Activated CD8-positive, alpha-beta memory T cell treated with anti-CD3 and anti-CD28 coated beads, Interleukin-2, amount 10 ng/mL, durations not matched to agents 7 days and 5 days (primary cell): ENCODE measurements at places on chromosomes 7 and 10. TPM values are rescaled to one million over a fixed set of nuclear protein-coding genes. Genes with fewer than 3 reads are reported as not detected.

- DNase-seq: no peak
- no peaks in the 10 kb centered on the region for H3K36me3 ChIP-seq
- H3K4me1 ChIP-seq: peaks cover 4% of the 10 kb centered on the region
- peaks cover 14% of the 10 kb centered on the region for H3K27me3 ChIP-seq
These were observed 16.4 kb downstream of the HOXA1 start for GRCh38 chr7:27079234-27079975.

- H3K4me1 ChIP-seq: peaks cover 4% of the 10 kb centered on the region
- no peaks in the 10 kb centered on the region for H3K27me3 ChIP-seq
- H3K4me3 ChIP-seq: no peak overlapping the region
- peaks cover 22% of the 10 kb centered on the region for H3K36me3 ChIP-seq
- DNase-seq: no peak
These were observed 23.5 kb upstream of the GPR146 start for GRCh38 chr7:1020849-1021251.

DNA sequence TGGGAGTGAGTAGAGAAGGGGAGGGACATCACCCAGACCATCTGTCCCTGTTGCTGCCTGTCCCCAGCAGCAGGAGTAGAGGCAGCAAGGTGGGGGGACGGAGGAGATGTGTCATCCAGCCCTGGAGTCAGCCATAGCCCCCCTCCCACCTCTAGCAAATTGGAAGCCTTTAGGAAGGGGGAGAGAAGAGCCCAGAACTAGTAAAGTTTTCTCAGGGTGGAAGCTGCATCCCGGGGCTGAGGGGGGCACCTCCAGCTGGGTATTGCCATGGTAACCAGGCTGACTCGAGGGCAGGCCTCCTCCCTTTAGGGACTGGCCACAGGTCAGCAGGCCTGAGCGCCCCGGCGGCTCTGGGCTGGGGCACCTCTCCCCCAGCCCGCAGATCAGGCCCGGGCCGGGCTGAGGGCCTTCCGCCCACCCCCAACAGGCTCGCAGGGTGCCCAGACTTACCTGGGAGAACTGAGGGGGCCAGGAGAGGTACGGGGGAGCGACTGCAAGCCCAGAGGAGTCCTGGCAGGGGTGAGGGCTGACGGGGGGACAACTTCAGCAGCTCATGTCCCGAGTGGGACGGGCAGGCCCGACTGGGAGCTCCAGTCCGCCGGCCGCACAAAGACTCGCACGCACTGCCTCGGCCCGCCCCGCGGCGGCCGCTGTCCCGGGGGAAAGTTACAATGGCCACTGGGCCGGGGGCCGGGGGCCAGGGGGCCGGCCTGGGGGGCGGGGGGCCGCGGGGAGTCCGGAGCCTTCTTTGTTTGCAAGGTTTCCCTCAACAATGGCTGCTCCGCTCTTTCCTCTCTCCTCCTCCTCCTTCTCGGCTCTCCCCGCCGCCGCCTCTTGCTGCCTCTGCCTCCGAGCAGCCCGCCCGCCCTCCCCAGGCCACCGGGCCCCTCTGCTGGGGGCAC, 6.0 kb downstream of the LDB1 start:
- peak; percentile 47 for DNase-seq
- H3K4me1 ChIP-seq: peaks cover 58% of the 10 kb centered on the region
- H3K27me3 ChIP-seq: no peaks in the 10 kb centered on the region
- H3K36me3 ChIP-seq: peaks cover 18% of the 10 kb centered on the region
- peak overlapping the region; percentile 91 for H3K4me3 ChIP-seq

- H3K36me3 ChIP-seq: peaks cover 3% of the 10 kb centered on the region
- no peak for DNase-seq
- peaks cover 39% of the 10 kb centered on the region for H3K27me3 ChIP-seq
- H3K4me3 ChIP-seq: no peak overlapping the region
- no peaks in the 10 kb centered on the region for H3K4me1 ChIP-seq
These were observed 895 bp downstream of the VSTM2A start for GRCh38 chr7:54543051-54543488.

GRCh38 chr7:138752518-138753149, 45.2 kb upstream of the TMEM213 start:
- DNase-seq: peak; percentile 97
- H3K27ac ChIP-seq: peak overlapping the region; percentile 86
- peak overlapping the region; percentile 16 for H3K4me3 ChIP-seq

DNA sequence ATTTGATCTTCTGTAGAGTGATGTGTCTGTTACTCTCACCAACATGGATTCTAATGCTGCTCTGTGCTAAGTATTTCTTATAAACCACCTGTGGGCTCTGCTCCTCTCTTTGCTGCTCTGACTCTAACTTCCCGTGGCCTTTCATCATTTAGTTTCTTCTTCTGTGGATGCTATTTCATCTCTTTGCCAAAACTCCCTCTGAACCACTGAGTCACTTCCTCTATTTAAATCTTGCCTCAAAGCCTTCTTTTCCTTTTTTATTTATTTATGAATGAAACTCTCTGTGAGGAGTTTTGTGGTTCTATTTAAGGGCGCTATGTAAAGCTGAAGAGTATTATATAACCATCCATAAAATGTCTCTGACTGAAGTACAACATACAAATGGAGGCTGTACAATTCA, 538.5 kb downstream of the SUGCT start:
- DNase-seq: no peak
- no peaks in the 10 kb centered on the region for H3K27me3 ChIP-seq
- H3K4me1 ChIP-seq: peaks cover 3% of the 10 kb centered on the region
- H3K36me3 ChIP-seq: no peaks in the 10 kb centered on the region
- H3K27ac ChIP-seq: no peak overlapping the region

DNA sequence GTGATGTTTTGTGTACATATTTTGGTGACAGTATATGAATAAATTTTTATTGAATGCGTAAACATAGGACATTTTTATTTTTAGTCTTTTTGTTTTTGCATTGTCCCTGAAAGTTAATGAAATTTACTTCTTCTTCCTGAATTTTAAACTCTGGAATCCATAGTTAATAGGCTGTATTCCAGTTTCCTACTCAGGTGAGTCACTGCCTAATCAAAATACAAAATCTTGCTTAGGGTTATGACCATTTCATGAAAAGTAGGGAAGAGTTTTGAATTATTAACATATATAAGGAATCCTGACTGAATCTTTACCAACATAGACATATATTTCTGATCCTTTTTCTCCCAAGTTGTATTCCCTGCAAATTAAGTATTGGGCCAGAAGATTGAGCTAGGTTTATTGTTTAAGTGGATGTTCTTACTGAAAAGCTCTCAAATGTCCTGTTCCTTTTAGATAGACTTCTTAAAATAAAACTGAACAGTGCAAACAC, 2.6 kb downstream of the CREM start:
- H3K36me3 ChIP-seq: peaks cover 14% of the 10 kb centered on the region
- H3K4me1 ChIP-seq: peaks cover 52% of the 10 kb centered on the region
- no peak for DNase-seq
- H3K27me3 ChIP-seq: no peaks in the 10 kb centered on the region
- H3K4me3 ChIP-seq: peak overlapping the region; percentile 97

DNA sequence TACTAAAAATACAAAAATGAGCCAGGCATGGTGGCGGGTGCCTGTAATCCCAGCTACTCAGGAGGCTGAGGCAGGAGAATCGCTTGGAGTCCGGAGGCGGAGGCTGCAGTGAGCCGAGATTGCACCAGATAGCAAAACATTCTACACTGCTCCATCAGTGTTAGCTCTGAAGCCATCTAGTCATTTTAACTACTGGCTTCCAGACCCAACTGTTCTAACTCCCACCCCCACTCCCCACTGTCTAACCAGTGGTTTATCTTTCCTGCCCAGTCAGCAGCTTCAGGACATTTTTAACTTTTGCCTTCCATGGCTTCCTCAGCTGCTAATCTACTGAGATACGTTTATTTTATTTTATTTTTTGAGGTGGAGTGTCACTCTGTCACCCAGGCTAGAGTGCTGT, 6.2 kb upstream of the FRAT1 start:
- no peak overlapping the region for H3K27ac ChIP-seq
- no peak for DNase-seq
- H3K36me3 ChIP-seq: no peaks in the 10 kb centered on the region
- no peak overlapping the region for H3K4me3 ChIP-seq

The MCM10 gene
- total RNA-seq: 78.2 TPM

The NEUROD6 gene
- total RNA-seq: not detected

The GSAP gene
- total RNA-seq: 4.0 TPM

The CDC14C gene
- total RNA-seq: not detected

The ERVW-1 gene
- not detected for total RNA-seq

The PLXNA4 gene
- 1.6 TPM for total RNA-seq
